CD4-positive, alpha-beta T cell treated with Interferon gamma for 1 hour (primary cell): ENCODE measurements at places on chromosomes 11 and 22.

DNA sequence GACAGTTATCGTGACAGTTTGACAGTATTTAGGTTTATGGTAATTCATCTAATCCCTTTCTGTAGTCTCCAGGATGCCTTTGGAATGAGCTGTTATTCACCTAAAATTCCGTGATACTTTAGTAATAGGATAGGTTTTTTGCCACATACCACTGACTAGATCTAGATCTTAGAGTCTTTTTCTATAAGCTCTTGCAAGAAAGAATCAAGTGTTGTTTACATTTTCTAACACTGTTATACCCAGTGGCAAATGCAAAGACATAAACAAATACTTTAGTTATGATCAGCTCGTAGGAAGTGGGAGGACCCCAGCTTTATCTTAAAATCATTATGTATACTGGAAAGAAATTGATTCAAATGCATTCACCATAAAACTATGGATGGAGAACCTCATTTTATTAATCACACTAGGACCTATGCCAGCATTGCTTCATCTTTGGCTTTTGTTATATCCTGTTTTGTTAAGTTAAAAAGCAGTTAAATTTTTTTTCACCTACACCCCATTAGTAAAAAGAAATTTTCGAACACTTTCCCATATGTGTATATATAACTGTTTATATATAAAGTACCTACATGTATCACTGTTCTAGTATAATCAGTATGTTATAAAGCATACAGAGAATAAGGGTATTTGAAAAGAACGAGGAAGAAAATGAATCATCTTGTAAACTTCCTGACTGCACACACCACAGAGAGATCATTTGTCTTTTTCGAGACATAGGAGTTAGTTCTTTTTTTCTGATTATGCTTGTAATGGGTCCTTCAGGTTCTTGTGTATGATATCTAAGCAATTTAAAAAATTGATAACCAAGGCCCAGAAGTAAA is 60.9 kb downstream of the PDHX start:
- DNase-seq = no peak

DNA sequence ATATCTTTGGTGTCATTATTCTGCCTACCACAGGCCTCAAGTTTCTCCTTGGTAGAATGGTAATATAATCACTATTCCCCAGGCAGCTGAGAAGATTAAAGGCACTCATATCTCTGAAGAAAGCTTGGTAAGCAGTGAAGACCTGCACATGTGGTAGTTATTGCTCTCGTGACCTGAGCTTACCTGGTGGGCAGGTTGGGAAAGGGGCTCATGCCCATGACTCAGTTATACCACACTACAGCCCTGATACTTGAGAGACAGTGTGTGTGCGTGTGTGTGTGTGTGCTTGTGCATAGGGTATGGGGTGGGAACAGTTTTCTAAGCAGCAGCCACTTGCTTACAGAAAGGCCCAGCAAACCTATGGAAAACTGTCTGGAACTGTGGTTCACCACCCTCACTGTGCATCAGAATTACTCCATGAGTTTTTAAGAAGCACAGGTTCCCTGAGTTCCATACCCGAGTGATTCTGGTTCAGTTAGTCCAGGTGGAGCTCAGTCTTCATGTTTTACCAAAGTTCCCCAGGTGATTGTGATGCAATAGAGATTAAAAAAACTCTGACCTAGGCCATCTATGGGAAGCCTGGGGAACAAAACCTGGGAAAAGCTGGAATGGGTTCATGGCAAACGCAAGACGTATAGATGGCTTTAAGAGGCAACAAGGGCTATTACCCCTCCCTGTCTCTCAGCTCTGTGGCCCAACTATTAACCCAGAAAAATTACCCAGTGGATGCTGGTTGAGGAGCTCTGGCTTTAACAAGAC is 79.0 kb upstream of the ZBED5 start:
- DNase-seq = no peak

DNA sequence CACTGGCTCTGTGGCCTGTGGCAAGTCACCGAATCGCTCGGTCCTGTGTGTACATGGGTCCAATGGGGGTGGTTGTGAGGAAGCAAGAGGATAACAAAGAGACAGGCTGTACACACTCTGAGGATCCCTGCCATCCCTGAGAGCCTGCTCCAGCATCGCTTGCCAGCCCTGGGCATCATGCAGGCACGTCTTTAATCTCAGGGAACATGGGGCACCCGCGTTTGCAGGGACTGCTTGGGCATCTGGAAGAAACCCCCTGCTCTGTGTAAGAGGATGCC is 1.3 kb upstream of the C1QTNF5 start:
- no peak for DNase-seq

GRCh38 chr11:18270102-18270501 is 4.0 kb downstream of the SAA1 start:
- DNase-seq = no peak

DNA sequence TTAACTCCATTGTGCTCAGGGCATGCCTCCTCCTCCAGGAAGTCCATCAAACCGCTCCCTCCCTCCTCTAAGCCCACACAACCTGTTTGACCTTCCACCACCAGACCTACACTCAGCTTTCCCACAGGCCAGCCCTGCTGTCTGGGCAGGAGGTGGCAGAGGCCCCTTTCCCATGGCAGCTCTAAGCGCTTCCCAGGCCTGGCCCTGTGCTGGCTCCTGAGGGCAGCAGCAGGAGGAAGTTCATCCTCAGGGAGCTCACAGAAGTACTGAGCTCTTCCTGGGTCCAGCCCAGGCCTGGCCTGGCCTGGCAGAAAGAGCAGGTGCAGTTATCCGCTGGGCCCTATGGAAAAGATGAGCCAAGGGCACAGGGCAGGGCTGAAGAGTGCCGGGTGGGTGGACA is 31.4 kb downstream of the ARAP1 start:
- no peak for DNase-seq

DNA sequence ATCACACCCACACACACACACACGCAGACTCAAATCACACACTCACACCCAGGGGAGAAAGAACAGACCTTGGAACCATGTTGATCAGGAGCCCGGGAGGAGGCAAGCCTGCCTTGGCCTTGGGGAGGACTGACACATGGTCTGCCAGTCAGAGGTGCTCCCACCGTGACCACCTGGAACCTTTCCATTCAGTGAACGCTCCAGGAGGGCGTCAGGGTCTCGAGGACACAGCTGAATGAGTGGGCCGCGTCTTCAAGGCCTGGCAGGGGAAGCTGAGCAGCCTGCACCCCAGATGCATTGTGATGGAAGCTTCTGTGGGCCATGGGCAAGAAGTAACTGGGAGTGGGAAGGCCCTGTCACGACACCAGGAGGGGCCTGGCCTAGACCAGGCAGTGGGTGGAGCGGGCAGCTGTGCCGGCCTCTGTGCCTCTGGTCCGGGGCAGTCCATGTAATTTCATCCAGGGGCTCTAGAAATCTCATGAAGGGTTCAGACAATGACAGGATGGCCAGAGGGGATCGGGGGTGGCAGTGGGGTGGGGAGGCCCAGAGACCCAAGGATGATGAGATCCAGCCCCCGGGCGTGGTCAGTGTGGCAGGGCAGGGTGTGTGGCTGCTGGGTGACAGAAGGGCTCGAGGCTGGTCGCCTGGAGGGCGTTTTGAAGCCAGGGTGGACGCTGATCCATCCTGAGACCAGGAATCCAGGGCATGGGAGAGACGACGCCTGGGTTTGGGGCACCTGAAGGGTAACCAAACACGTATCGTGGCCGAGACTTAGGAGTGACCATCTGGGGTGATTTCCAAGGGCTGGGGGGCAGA is 53.7 kb downstream of the IGF2 start:
- DNase-seq = no peak

DNA sequence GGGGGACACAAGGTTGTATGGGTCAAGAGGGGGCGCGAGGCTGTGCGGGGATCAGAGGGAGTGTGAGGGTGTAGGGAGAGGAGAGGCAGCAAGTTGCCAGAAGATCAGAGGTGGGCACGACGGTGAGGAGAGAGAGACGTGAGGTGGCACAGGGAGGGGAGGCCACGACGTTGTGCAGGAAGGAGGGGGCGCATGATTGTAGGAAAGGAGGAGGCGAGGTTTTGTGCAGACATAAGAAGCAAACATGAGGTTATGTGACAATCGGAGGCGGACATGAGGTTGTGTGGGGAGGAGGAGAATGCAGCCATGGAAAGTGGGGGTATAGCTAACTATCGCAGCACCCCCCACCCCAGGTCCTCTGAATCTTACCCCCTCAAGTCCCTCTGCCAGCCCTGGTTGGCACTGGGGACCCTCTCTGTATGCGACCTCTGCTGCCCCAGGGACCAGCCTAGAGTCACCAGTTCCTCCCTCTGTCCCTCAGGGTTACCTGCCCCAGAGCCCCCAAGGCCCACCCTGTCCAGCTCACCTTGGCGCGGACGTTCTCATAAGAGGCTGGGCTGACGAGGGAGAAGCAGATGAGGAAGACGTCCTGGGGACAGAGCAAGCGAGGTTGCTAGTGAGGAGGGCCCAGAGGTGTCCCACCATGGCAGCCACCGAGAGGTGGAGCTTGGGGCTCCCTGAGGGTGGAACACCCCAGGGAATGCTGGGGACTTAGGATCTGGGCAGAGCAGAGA is 12.5 kb downstream of the RAC2 start:
- peak; percentile 42 for DNase-seq

- no peak for DNase-seq
Measured at GRCh38 chr11:68773521-68774193, 22.3 kb upstream of the TESMIN start.

GRCh38 chr22:37696657-37697537 is at the start of gene TRIOBP:
Gene TRIOBP (plus strand): TSS chr22:37697048. CDS start chr22:37701366, 4,318 bp downstream.
- peak; percentile 86 for DNase-seq

DNA sequence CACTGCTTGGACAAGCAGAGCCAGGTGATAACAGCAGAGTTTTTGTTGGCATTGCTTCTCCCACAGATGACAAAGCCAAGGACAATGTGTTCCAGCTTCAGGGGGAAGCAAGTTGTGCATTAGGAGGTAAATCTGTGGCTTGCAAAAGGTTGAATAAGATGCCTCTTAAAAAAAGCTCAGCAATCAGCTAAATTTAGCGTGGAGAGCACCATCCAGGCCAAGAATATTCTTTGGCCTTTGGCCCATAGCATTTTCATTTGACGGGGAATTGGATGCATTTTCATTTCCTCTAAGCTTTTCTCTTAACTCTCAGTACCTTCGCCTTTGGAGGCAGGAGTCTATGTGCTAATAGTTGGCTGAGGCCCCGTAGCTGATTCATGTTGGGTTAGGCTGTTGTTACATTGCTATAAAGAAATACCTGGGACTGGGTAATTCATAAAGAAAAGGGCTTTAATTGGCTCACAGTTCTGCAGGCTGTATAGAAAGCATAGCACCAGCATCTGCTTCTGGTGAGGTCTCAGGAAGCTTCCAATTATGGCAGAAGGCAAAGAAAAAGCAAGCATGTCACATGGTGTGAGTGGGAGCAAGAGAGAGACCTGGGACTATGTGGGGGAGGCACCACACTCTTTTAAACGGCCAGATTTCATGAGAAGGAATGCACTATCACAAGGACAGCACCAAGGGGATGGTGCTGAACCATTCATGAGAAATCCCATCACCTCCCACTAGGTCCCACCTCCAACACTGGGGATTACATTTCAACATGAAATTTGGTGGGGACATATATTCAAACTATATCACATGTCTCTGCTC is 350.1 kb upstream of the C11orf87 start:
- DNase-seq = no peak

DNA sequence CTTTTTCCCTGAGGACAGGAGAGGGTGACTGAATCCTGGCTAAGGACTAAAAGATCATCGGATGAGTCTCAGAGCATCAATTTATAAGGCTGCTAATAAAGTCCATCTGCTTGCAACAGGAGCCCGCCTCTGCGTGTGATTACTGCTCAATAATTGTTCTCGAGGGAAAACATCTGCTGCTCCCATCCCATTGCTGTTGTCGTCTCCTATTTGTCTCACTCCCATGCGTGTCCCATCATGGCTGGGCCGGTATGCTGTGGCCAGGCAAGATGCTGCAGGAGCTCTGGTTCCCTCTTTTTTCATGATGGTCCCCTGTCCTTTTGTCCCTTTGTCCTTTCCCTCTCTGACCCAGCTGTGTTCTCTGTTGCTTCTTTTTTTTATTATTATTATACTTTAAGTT is 121.2 kb downstream of the SPATA19 start:
- no peak for DNase-seq

DNA sequence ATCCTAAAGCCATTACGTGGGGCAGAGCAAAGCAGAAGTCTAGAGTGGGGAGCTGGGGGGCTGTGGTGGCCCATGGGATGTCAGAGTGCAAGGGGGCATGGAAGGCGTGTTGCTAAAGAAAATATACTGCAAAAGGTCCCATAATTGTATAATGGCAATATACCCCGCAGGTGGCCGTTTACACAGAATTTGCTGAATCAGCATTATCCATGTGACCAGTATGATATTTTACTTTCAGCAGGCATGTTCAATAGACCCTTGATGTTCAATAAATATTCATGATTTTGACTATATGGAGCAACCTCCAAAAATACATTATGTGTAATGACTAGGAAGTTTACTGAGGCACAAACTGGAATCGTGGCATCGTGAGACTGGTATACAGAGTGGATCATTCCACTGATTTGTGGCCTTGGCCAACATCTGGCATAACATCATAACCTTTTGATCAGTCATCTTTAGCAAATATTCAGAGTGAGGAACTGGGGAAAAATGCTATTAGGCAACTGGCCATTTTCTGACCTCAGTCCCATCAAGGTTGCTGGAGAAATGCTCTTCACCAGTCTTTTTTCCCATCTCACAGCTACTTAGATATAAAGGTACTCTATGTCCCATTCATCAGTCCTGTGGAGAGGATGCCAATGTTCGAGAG is 29.3 kb upstream of the PPP2R1B start:
- DNase-seq = no peak

GRCh38 chr11:71364176-71364671 is 84.0 kb downstream of the DHCR7 start:
- no peak for DNase-seq

- DNase-seq = no peak
Measured at GRCh38 chr11:79940165-79940564, 499.3 kb upstream of the TENM4 start.

- DNase-seq = peak; percentile 44
Measured at GRCh38 chr11:33347490-33348125, 90.4 kb downstream of the HIPK3 start.

- no peak for DNase-seq
Measured at GRCh38 chr11:60858731-60859464, 3.1 kb upstream of the PTGDR2 start.

DNA sequence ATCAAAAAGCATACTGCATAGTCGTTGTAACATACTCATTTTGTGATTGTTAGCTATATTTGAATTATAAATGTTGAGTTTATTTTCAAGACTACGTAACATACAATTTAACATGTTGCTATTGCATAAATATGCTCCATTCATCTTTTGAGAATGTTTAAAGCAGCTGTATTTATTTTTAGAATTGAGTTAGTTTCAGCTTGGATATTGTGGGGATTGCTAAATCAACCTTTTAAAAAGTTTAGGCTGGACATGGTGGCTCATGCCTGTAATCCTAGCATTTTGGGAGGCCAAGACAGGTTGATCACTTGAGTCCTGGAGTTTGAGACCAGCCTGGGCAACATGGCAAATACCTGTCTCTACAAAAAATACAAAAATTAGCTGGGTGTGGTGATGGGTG is 288.1 kb downstream of the DYNC2H1 start:
- no peak for DNase-seq

GRCh38 chr11:28596816-28597215 is 488.6 kb downstream of the METTL15 start:
- no peak for DNase-seq

GRCh38 chr22:19285831-19286230 is 5.7 kb downstream of the CLTCL1 start:
- DNase-seq = no peak
